Stimulated activated CD4-positive, alpha-beta T cell treated with anti-CD3 and anti-CD28 coated beads, Interleukin-12 subunit alpha, Interleukin-12 subunit beta, amount 100 ng/mL, for 4 hours (primary cell): ENCODE measurements at places on chromosomes 4 and X.

- DNase-seq: peak; percentile 11
Measured at GRCh38 chr4:88244816-88245579, 39.4 kb downstream of the PPM1K start.

GRCh38 chrX:56505866-56506265 is 57.6 kb upstream of the UBQLN2 start:
- DNase-seq: no peak

DNA sequence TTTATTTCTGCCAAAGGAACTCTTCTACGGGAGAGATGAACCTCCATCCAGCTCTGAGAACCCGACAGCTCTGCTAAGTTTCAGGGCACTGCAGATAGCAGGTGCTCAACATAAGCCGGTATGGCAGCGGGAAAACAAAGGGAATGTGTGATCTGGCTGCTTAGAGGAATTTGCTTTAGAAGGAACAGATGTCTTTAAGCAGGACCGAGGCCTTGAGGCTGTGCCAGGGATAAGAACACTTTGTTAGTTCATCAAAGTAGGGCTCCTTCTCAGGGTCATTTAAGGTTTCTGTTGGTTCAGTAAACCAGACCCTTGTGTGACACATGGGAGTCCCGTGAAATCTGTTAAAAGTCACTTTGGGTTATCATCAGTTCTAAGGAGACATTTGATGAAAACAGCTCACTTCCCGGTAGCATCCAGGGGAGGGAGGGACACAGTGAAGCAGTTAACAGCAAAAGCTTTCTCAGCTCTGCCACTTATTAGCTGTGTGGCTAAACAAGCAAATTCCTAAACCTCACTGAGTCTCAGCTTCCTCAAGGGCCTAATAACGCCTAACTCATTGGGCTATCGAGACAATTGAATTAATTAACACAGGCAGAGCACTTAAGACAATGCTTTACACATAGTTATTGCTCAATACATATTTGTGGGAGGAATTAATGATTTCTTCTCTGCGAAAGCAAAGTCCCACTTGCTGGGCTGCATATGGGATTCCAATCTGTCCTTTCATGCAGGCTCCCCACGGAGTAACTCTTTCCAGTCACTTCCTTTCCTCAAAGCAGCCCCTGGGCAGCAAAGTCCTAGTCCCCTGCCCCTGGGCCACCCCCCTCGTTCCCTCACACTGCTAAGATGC is 2.9 kb upstream of the FTSJ1 start:
- DNase-seq: no peak

- DNase-seq: no peak
Measured at GRCh38 chr4:47010347-47010911, 17.0 kb upstream of the GABRA4 start.

- no peak for DNase-seq
Measured at GRCh38 chrX:63930140-63930539, 145.1 kb upstream of the ARHGEF9 start.

GRCh38 chrX:53674581-53674980 is 11.9 kb downstream of the HUWE1 start:
- DNase-seq: no peak

DNA sequence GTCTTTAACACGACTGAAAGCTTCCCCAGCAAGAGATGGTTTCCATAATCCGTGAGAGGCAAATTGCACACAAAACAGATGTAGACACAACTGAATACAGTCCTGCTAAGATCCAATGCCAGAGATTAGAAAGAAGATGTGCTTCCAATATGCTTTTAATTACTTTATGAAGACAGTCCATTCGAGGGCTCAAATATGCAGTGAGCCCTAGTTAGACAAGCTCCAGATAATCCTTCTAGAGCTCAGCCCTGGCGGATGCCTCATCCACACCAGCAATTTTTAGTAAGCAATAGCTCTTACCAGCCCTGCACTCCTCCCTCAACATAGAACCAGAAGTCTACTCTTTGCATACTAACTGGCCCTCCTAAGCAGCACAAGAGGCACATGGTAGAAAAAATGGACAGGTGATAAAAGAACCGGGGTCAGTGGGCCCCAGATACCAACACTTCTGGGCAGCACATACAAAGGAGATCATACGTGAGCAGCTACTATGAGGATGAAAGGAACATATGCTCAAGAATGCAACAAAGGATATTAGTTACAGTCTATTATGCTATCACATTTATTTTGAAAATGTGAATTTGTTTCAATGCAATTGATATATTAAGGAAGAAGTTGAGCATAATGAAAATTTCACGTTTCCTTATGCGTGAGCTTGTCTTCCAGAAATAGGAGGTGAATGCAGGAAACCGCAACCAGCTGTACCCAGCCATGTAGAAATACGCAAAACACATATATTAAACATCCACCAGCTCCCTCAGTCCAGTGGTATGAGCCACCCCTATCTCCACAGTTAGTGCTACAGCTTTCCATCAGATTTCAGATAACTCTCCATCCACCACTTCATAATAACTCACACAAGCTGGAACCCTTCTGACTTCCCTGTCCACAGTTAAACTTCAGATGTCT is 34.3 kb downstream of the GPC4 start:
- DNase-seq: no peak
